ENCODE measurements at places on chromosomes 2 and 18.
A peak's percentile ranks its signal among the peaks of the same experiment; 100 is the strongest.

GRCh38 chr2:67952066-67952465 is 110.7 kb downstream of the C1D start:
- DNase-seq: no peak

DNA sequence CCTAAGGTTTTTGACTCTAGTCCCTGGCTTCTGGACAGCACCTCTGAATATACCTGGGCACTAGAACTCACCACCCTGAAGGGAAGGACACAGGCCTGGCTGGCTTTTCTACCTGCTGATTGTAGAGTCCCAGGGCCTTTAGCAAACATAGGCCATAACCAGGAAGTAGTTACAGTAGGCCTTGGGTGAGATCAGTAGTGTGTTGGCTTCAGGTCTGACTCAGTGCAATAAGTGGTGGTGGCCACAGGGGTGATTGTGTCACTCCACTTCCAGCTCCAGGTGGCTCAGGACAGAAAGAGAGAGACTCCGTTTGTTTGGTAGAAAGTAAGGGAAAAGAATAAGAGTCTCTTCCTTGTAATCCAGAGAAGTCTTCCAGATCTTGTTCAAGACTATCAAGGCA is 101.7 kb upstream of the LGALSL start:
- no peak for DNase-seq

DNA sequence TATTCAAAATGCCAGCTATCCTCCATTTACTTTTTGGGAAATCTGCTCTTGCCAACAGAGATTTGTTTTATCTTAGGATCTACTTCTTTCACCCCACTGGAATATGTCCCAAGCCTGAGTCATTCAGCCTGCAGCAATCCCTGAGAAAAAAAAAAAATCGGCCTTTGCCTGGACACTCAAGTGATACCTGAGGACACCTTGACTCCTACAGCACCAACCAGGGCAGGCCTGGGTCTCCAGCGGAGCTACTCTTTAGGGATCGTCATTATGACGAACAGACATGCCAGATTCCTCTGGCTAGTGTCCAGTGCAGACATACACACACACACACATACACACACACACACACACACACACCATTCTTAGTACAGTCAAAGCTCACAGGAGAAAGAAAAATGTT is 2.2 kb upstream of the UGT1A6 start:
- DNase-seq: peak; percentile 60

DNA sequence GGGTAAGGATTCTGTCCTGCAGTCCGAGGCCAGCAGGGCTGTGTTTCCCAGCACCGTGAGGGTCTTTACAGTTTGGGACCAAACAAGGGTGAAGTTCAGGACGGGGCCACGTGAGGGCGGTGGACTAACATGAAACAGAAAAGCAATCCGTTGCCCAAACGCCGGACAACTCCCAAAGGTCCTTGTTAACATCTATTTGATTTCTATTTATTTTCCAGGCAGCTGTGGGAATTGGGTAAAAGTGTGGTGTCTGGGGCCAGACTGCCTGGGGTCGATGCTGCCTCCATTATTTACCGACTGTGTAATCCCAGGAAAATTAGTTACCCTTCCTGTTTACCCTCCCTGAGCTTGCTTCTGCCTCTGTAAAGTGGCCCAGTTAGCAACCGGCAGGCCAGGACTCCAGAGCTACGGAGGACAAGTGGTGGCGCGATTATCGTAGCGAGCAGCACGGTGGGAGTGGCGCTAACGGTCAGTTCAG is 66.3 kb upstream of the TCF7L1 start:
- peak; percentile 78 for DNase-seq

DNA sequence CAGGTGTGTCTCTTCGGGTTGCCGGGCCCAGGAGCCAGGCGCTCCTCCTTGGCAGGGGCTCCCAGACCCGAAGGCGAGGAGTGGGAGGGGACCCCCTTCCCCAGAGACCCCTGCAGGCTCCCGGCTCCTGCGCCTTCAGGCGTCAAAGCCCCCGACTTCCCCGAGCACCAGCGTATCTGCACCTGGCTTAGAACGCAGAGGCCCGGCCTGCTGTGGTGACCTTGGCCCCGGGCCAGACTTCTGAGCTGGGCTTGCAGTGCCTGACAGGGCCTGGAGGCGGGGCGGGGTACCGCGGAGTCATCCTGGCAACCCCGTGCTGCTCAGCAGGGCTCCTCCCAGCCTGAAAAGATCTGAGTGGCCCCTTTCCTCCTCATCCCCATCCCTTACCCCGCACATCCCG is 27.0 kb downstream of the SKA1 start:
- DNase-seq: peak; percentile 35

DNA sequence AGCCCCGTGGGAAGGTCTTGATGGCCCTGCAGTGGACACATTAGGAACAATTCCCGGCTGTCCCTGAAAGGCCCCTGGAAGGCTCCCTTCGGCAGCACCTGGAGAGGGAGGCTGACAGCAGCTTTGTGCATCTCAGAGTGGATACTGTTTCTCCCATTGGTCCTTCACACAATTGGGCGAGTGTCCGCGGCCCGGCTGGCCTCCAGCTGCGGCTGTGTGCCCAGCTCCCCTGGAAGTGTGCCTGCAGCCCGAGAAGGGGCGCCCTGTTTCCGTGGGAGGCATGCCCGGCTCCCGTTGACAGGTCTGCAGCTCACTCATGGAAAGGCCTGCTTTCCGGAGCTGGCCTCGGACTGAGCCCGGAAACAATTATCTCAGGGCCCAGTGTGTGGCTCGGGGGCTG is 103.7 kb downstream of the LPIN1 start:
- no peak for DNase-seq

- no peak for DNase-seq
These were observed 135.0 kb upstream of the DOK6 start for GRCh38 chr18:69265656-69266055.

DNA sequence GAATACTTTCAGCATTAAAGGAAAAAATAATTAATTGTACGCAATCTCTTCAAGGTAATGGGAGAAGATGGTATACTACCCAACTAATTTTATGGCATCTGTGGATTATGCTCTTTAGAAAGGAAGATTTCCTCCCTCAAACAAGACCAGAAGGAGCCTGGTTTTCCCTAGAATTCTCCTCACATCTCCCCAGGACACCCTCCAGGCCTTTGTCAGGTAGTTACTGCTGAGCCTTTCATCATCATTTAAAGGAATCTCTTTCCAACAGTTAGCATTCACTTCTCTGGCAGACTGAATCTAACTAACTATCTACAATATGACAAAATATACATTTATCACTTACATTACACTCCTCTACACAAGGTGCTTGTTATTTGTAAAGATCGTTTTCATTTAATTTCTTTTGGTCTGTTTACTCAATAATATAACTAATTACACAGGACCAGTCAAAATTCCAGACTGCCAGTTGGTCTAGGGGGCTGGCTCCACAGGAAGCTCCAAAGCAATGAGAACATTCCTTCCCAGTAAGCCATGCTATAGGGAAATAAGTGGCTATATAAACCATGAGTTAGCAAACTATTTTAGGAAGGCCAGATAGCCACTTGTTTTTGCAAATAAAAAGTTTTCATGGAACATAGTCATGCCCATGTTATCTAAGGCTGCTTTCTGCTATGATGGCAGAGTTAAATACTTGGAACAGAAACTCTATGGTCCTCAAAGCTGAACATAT is 19.1 kb downstream of the ZNF24 start:
- DNase-seq: no peak

- no peak for DNase-seq
These were observed 87.8 kb downstream of the KCTD1 start for GRCh38 chr18:26460449-26461091.

DNA sequence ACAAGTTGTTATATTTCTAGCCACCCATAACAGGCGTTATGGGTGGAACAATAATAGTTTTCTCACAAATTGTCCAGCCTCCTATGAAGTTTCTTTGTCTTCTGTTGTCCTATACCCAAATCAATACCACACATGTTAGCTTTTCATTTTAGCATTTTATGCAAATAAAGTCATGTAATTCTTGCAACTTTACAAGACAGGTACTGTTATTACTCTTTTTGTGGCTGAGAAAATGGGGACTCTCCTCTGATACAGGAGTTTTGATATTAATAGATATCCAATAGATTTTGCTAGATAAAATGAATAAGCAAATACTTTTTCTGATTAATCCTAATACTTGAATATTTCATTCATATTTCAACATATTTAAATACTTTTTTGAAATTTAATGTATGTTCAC is 151.0 kb downstream of the PMAIP1 start:
- DNase-seq: no peak

DNA sequence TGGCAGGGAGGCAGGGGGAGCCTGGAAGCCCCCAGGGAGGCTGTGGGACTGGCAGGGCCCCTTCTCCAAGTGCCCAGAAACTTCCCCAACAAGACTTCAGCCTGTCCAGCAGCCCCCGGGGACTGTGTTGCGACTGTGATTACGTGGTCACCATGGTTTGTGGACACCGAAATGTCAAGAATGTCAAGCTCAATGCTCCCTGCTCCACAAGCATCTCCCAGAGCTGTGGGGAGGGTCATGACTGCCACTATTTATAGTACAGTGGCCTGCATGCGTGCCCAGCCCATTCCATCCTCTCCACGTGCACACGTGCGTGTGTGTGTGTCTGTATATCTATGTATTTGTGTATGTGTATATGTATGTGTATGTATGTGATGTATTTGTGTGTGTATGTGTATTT is 93.8 kb upstream of the MBOAT2 start:
- no peak for DNase-seq

- DNase-seq: no peak
These were observed 240.7 kb downstream of the SH3RF3 start for GRCh38 chr2:109369671-109370191.

- no peak for DNase-seq
These were observed 69.6 kb downstream of the MDH1 start for GRCh38 chr2:63658176-63658968.

GRCh38 chr2:22513563-22513962 is 871.4 kb upstream of the KLHL29 start:
- DNase-seq: no peak

GRCh38 chr18:56645415-56646016 is 5.6 kb upstream of the WDR7 start:
- DNase-seq: no peak

GRCh38 chr2:64979744-64980143 is 9.5 kb upstream of the SLC1A4 start:
- DNase-seq: no peak

DNA sequence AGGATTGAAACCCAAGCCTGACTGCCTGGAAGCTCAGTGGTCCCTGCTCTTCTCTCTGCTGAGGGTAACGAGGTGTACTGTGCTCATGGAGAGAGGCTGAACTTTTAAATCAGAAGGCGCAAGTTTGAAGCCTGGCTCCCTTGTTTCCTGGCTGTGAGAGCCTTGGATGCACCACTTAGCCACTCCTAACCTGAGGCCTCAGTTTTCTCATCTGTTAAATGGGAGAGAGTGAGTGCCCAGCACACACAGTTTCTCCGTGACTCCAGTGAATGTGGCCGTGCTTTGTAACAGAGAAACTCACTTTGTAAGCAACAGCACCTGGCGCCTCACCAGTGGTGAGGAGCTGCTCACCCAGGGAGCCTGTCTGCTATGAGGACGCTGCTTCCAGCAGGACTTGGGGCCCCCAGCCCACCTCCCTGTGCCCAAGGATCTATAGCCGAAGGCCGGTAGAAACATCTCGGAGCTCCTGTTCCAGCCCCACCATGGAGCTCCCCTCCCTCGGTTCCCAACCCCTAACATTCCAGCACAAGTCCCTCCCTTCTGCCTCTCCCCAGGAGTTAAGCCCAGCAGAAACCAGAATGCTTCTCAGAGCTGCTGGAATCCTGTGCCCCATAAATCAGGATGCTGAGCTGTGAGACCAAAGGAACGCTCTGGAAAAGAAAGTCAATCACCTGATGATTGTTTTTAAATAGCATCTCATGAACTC is 20.3 kb upstream of the KCNK3 start:
- no peak for DNase-seq

Data from RPMI7951 (cell line).